ENCODE measurements at places on chromosomes 5 and 9.

DNA sequence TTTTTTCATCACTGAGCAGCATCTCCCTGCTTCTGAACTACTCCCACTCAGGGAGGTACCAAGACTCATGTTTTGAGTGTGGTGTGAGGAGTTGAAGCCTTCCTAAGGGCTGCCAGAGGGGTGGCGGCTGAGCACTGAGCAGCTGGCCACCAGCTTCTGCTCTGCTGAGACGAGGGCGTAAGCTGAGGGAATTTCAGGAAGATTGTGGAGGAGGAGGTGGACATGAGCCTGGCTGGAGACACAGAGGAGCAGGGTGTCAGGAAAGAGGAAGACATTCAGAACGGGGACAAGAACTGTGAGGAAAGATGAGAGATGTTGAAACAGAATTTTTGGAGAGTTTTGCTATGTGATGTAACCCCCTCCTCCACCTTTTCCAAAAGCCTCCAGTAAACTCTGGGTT, 7.8 kb downstream of the LCP2 start:
- no peak for DNase-seq

DNA sequence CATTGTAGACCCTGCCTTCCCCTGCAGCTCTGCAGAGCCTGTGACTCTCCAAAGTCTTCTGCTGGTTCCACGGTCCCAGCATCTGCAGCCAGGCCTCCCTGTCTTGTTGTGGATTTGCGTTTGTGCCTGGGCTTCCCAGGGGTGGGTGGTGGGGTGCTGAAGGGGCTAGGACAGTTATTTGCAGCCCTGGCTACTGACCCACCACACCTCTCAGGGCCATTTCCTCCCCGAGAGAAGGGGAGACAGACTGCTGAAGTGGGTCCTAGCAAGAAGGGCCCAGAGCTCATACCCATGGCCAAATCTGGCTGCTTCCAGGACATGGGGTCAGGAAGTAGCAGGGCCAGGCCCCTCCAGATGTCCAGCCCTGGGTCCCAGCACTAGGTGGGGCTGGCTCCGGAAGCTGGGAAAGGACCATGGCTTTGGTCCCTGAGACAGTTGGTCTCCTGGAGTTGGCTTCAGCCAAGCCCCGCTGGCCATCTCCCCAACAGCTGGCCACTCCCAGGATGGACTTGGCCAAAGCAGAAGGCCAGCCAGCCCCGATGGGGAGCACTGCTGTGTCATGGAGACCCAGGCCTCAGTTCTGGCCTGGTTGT, 26.3 kb downstream of the GSN start:
- no peak for DNase-seq

GRCh38 chr5:145521066-145521465, 314.1 kb downstream of the PRELID2 start:
- DNase-seq, result no peak

DNA sequence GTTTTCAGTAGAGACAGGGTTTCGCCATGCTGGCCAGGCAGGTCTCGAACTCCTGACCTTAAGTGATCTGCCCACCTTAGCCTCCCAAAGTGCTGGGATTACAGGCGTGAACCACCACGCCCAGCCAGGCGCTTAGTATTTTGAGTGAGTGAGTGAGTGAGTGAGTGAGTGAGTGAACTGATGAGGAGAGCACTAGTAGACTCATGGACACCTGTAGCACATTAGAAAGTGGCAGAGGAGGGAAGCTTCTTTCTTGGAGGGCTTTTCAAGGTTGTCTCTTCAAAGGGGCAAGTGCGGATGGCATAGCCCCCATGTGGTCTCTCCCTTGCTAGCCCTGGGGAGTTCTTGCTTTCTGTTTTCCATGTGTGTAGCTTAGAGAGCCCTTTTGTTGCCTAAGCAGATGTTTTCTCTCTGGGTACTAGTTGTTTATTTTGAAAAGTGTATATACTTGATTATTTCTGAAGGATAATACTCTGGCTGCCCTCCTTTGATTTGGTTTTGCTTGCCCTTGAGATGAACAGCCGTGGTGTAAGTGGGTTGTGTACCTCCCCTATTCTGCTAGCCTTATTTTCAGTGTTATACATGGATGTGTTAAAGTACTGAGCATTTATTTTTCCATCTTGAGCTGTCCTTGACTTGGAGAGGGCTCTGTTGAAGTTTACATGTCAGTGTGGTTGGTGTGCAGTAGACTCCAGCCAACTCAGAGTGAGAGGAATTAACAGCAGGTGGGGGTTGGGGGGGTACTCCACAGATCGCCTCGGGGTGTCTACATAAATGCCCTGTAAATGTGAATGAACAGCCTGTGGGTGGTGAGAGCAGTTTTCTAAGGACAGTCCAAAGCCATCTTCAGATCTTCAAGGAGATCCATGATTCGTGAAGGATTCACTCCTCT, 35.5 kb downstream of the PRRC2B start:
- DNase-seq, result no peak

DNA sequence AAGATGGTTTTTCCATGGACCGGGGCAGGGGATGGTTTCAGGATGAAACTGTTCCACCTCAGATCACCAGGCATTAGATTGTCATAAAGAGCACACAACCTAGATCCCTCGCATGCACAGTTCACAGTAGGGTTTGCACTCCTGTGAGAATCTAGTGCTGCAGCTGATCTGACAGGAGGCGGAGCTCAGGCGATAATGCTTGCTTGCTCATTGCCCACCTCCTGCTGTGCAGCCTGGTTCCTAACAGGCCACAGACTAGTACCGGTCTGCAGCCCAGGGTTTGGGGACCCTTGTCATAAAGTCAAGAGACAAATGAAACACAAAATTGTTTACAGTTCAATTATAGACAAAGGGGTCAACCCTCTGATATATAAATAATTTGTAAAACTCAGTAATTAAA, 101.7 kb downstream of the RANBP17 start:
- no peak for DNase-seq

DNA sequence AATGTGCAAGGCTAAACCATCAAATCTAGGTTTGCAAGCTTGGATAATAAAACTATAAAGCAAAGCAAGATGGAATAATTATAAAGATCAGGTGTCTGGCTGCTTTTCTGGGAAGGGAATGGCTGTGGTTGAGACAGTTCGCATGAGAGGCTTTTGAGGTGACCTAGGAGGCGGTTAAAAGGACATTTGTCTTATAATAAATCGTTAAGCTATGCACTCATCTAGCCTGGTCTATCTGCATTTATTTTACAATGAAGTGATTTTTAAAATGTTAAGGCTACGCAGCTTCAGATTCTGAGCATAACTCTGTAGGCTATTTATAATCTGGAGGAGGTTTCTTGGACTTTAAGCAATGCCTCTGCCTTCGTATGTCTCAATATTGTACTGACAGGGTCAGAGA, 29.4 kb upstream of the MAN2A1 start:
- DNase-seq, result no peak

DNA sequence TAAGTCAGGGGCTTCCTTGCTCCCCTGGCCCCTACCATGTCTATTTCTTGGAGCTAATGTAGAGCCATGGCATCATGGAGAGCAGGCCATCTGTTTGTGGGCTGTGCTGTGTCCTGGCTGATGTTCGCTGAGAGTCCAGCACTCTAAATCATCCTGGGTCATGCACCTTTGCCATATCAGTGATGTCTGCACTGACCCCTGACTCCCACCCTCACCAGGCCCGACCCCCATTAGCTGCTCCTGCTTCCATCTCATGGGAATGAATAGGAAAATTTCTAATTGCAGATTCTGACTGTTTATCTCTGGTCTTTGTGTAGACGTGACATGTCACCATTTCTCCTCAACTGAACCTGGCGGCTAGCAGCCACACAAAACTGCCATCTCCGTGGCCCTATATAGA, 236.9 kb downstream of the NSG2 start:
- no peak for DNase-seq

GRCh38 chr9:134325813-134326723, at the start of gene RXRA:
RXRA (plus strand) TSS chr9:134326455; CDS start chr9:134326632, 177 bp downstream.
- DNase-seq, result peak; percentile 26

- no peak for DNase-seq
Measured at GRCh38 chr9:93345643-93346230, 105.7 kb upstream of the FAM120A start.

DNA sequence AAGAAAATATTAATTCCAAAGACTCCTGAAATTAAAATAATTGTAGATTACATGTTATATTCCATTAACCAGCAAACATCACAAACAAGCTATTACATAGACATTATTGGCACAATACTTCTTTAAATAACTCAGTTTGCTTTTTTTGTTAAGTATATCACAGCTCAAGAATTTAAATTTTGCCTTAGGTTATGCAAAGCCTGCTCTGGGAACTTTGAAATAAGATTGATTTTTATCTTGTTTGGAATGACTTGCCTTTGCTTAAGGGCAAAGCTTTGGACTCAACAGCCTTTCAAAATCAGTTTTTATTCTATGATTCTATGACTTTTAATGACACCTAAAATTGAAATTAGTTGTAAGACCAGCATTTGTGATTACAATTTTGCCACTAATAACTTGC, 78.2 kb downstream of the ALDH7A1 start:
- no peak for DNase-seq

GRCh38 chr9:121772600-121773285, 121.3 kb downstream of the DAB2IP start:
- no peak for DNase-seq

- DNase-seq, result no peak
Measured at GRCh38 chr9:126343271-126343700, 16.7 kb downstream of the MVB12B start.

Data from NCI-H510A (cell line).